ENCODE measurements at places on chromosomes 11 and 22.
A peak's percentile ranks its signal among the peaks of the same experiment; 100 is the strongest.

GRCh38 chr11:111334532-111335502, 36.5 kb downstream of the POU2AF3 start:
- no peak for DNase-seq

DNA sequence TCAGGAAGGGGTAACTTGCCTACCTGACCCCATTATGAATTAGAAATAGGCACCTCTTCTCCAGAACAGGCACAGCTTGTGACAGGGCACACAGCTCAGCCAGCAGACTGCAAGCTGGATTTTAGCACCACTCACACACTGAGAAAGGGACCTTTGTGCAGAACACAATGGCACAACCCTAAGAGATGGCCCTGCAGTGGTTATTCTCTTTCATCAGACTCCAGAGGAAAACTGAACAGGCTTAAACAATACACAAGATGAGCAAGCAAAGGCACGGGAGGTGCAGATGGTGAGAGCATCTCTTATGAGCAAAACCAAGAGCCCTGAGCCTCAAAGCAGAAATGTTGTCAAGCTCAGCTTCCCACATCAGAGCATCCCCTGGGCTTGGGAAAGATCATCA, 93.8 kb upstream of the LRRC55 start:
- DNase-seq: no peak

- peak; percentile 70 for DNase-seq
These were observed at the start of gene ASRGL1 for GRCh38 chr11:62337303-62338181. Gene ASRGL1, plus strand, starts transcription at chr11:62337448. Its CDS starts 530 bp downstream, at chr11:62337978.

DNA sequence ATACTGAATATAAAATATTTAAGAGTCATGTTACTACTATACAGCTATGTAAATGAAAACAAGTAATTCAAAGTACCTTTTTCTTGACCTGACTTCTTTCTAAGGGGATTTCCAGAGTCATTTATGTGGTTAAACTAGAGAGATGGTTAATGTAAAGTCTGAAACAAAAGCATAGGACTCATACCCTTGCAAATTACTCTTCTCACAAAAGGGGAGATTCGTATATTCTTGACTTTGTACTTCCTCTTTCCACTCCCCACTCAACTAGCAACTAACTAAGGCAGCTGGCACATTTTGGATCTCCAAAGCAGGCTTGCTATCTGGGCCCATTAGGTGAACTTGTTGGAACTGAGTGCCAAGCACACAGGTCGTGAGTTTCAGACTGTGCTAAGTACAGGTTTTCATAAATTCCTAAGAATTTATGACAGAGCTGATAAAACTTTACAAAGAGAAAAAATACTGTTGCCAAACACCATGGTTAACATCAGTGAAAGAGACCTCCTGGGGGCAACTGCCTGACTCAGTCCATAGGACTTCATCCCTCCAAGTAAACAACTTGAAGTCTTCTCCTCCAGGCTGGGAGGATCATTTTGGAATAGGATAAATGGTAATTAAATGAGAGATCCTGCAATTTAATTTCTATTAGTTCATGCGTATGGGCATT, 77.0 kb upstream of the DDI1 start:
- DNase-seq: no peak

DNA sequence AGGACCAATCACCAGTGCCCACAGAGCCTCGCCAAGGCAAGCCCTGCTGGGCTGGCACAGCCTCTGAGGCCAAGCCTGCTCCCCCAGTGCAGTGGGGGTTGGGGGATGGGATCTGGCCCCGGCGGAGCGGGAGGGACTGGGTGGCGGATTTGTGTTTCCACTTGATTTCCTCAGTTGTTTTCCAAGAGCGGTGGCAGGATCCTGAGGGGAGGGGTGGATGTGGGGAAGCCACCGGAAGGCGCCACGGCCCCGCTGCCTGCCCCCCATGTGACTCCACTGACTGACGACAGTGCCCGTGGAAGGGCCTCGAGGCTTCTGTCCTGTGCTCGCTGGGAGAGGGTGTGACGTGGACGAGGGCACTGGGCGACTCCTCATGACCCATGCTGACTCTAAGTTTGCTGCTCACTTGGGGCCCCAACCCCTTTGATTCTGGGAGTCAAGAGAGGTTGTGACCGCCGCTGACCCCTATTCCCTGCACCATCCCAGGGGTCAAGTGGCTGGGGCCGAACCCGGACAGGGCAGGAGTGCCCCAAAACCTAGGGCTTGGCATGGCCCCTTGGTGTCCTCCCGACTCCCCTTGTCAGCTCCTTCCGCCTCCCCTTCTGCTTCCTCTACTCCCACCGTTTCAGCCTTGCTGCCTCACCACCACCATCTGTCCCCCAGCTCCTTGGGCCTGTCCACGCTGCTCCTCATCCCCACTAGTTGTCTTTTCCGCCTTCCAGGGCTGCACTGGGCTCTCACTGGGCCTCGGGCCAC, 23.5 kb upstream of the PICK1 start:
- DNase-seq: no peak

GRCh38 chr11:128269466-128269865, 317.9 kb downstream of the ETS1 start:
- no peak for DNase-seq

DNA sequence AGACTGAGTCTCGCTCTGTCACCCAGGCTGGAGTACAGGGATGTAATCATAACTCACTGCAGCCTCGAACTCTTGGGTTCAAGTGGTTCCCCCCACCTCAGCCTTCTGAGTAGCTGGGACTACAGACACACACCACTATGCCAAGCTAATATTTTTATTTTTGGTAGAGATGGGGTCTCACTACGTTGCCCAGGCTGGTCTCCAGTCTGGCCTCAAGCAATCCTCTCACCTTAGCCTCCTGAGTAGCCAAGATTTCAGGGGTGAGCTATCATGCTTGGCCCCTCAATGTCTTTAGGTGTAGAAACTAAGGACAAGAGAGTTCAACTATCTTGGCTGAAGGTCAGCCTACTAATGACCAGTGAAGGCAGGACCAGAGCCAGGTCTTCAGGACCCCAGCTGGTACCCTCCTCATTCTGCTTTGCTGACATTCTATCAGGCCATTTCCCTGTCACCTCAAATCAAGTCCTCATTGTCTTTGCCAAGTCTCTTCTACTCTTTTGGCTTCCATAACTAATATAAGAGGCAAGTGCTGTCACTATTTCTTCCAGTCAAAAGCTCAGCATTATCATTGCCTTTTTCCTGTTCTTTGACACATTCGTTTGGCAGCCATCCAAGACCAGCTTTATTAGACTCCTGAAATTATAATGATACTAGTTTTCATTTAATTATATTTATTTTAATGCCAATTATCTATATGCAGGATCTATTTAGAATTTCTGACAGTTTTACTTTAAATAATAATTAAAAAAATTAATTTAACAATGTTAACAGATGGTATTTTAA, 264.2 kb upstream of the PITPNB start:
- no peak for DNase-seq

DNA sequence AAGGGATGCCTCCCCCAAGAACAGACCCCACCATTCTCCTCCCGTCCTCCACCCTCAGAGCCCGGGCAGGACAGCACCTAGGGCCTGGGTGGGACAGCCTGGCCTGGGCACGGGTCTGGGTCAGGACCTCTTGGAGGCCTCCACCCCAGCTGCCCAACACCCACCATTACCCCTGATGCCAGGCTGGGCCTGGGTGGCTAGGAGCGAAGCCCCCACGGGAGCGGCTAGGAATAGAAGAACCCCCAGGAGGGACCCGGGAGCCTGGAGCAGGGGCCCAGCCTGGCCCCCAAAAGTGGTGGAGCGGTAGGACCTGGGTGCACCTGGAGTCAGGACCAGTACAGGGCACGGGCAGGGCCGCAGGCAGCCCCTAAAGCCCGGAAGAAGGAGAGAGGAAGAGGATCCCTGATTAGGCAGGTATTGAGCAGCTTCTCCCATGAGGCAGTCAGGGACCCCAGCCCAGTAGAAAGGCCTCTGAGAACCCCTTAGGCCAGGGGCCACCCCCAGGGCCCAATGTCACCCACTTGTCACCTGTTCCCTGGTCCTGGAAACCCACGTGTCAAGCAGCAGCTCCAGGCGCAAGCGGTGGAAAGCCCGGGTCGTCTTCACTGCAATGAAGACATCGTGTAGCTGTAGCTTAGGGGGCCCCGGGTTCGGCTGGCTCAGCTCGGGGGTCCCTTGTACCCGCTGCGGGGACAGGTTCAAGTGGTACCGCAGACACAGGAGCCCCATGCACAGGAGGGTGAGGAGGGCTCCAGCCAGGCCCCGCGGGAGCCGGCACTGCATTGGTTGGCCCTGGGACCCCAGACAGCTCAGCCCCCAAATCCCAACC, 575 bp downstream of the MFNG start:
- DNase-seq: no peak

GRCh38 chr22:37425800-37426705, 1.2 kb downstream of the ELFN2 start:
- no peak for DNase-seq

DNA sequence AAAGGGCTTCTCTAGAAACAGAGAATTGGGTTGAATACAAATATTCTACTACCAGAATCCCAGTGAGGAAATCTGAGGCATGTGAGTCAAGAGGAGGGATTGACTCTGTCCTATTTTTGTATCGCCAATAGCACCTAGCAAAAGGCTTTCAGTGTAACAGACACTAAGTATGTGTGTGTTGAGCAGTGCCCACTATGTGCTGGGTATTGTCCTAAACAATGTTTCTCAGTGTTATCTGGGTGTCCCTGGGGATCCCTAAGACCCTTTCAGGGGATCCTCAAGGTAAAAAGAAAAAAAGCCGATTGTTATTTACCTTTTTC, 21.0 kb upstream of the RBFOX2 start:
- DNase-seq: no peak

DNA sequence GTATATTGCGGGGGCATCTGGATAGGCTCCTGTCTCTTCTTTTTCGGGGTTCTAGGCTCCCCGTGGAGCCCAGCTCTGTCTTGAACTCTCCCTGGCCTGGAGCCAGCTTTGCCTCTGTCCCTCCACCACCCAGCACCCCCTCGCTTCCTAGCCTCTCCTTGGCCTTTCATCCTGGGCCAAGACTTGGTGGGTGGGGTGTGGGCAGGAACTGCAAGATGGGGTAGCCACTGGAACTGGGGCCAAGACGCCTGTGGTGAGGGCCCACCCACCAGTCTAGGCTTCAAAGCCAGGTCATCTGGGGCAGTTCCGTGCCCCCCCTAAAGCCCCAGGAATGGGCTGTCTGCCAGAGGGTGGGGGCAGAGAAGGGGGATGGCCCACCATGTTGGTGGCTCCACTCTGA, 1.7 kb upstream of the CRYBB1 start:
- DNase-seq: no peak

- DNase-seq: peak; percentile 68
These were observed 5.7 kb downstream of the CDCA5 start for GRCh38 chr11:65078151-65078550.

DNA sequence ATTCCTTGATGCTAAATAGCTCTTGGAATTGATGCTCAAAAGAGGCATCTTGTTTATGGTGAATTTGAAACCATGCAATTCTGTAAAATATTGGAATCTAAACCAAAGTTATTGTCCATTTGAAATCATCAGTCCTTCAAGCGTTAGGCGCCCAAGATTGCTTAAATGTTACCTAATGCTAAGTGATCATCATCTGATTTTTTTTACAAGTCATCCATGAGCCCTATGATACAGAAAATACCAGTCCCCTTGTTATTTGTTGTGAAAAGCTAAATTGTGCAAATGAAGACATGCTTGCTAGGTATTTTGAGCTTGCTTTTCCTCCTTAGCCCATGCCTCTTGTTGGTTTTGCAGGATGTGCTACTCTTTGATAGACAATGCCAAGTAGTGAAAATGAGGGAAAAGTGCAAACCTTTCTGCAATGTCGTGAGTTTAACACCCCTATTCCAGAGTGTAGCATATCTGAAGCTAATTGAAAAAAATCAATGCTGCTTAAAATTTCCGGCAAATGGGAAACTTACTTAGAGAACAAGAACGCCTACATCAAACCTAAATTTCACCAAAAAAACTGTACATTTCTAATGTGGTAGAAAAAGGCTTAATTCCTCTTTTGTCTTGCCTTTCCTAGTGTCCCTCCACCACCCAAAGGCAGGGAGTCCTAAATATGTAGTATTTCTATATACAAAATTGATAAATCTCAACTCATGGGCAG, 1.9 kb downstream of the GRK3 start:
- no peak for DNase-seq

GRCh38 chr22:48004936-48005335, 1242.5 kb downstream of the TBC1D22A start:
- no peak for DNase-seq

- DNase-seq: no peak
These were observed 35.0 kb upstream of the MOB2 start for GRCh38 chr11:1521382-1522080.
